KBM-7 (cell line): ENCODE measurements at places on chromosomes 7 and 10.

DNA sequence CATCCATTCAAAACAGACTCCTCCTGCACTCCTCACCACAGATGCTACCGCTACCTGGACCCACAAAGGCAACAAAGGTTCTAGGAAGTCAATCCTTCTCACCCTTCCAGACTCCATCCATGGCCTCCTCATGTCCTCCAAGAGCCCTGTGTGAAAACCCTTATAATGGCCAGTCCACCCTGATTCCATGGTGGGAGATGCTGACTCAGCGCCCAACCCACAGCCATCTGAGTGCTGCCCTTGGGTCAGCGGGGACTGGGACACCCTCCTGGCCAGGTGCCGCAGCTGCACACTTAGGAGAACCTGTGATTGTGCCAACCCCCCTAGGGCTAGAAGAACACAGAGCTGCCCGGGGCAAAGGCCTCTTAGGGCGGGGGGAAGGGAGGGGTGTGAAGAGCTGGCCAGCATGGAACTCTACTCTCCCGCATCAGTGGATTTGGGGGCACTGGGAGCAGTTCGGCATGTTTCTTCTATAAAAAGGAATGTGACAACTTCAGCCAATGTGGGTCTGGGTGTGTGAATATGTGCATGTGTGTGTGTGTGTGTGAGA lies 25.4 kb downstream of the TMEM273 start:
- no peak for DNase-seq

- DNase-seq: peak; percentile 9
These were observed 42.8 kb downstream of the CPXM2 start for GRCh38 chr10:123848564-123849457.

DNA sequence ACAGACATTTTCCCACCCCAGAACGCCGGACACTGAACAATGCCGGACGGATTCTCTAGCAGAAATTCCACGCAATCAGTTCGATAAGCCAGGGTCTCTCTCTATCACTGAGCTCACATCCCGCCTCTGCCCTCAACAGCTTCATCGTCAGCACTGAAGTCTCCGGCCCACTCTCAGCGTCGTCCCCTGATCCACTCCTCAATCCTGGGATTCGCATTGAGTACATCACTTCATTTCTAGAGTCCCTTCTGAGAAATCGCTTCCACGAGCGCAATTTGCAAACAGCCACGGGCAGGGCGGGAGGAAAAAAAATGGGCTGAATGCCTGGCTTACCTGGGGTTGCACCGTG lies 365 bp downstream of the YME1L1 start:
- DNase-seq: no peak

DNA sequence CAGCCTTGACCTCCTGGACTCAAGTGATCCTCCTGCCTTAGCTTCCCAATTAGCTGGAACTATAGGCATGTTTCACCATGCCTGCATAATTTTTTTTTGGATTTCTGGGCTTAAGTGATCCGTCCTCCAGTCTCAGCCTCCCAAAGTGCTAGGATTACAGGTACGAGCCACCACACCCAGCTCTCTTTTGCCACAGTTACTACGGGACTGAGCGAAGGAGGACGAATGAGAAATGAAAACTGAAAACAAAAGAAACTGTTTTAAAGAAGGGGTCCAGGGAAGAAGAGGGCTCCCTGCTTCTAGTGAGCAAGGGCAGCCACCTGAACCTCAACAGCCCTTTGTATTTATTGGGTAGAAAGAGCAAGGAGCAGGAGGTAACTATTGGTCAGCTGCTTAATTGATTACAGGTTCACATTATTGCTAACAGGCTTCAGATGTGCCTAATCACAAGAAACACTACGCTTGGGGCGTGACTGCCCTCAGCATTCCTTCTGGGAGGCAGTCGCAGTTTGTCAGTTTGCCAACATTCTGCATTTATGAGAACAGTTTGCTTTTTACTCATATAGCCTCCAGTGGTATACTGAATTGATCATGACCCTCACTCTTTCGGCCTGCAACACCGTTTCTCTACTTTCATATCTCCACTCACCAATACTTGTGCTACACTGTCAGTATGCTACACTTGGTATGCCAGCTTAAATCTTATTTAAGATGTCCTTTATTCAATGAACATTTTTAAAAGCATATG lies 676.8 kb downstream of the DNAJB9 start:
- DNase-seq: no peak

- DNase-seq: no peak
These were observed 230.7 kb upstream of the CACNA2D1 start for GRCh38 chr7:82674268-82674667.

DNA sequence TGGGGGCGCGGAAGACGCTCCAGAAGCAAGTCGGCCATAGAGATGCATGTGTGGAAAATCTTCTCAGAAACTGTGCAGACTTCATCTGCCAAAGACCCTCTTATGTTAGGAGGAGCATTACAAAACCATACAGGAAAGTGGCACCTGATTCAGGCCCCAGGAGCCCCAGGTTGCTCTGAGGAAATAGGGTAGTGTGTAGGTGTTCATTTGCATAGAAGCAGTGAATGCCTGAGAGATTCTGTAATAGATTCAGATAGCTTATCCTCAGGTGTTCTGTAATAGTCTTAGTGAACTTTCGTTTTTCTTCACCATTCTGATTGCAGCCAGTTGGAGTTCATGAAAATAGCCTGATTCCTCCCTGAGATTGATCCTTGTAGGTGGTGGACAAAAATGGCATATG lies 106.4 kb upstream of the GJD4 start:
- DNase-seq: no peak

GRCh38 chr7:158272091-158272490 lies 315.5 kb downstream of the PTPRN2 start:
- no peak for DNase-seq

DNA sequence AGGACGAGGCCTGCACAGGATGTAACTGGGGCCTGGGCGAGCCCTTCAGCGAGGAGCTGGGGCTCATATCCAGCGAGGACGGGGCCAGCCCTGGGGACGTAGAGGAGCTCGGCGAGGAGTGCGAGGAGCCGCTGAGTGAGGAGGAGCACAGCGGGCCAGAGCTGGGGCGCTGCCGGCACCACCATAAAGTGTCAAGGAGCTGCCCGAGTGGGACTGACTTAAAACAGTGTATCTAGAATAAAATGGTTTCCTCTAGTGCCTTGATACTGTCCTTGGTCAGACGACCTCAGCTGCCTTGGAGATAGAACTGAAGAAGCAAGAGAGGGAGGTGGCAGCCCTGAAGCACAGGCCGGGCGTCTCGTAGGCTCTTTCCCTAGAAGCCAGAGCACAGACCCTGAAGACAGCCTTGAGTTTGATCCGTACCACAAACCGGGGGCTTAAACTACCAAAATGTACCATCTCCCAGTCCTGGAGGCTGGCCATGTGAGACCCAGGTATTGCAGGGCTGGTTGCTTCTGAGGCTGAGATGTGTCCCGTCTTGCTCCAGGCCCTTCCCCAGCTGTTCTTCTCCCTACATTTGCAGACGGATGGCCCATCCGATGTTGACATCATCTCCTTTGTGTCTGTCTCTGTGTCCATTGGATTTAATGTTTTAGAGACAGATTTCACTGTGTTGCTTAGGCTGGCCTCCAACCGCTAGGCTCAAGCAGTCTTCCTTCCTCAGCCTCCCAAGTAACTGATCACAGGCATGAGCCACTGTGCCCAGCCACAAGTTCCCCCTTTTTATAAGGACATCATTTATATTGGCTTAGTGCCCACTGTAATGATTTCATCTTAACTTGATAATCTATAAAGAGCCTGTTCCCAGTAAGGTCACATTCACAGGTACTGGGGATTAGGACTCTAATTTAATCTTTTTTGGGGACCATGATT lies 35.8 kb downstream of the DNAJB6 start:
- peak; percentile 28 for DNase-seq

DNA sequence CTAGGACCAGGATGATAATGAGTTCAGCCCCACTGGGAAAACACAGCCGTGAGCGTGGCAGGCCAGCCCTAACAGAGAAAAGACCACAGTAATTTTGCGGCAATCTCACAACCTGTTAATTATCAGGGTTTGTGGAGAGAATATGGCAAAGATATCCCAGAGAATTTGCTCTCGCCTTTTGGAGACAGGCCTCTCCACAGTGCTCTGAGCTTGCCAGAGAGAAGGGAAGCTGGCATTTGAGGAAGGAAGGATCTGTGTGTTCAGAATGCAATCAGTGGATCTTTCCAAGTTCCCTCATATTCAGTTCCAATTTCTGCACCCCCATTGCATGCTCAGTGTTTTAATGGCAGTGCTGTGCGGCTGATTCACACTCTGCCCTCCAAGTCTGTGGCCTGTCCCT lies 60.2 kb downstream of the PLPP4 start:
- DNase-seq: no peak

DNA sequence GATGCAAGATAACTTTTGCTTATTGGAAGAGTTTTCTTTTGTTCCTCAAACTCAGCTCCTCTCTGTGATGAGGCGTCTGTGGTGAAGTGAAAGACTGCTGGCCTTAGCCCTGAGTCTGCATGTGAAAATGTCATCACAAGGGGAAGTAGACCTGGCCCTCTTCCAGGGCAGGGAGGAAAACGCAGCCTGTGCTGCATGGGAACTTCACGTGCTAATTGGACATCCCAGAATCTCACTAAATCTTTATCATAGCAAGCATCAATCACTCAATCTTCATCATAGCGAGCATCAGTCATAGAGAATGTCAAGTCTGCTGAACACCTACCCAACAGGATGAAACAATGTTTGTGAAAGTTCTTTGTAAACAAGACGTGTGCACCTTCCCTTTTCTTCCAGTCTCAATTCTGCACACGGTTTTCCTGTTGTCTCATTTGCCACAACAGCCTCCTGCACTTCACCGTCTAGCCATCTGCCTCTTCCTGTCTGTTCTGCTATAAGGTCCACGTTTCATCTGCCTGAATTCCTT lies 314.6 kb downstream of the FRMD4A start:
- peak; percentile 7 for DNase-seq

DNA sequence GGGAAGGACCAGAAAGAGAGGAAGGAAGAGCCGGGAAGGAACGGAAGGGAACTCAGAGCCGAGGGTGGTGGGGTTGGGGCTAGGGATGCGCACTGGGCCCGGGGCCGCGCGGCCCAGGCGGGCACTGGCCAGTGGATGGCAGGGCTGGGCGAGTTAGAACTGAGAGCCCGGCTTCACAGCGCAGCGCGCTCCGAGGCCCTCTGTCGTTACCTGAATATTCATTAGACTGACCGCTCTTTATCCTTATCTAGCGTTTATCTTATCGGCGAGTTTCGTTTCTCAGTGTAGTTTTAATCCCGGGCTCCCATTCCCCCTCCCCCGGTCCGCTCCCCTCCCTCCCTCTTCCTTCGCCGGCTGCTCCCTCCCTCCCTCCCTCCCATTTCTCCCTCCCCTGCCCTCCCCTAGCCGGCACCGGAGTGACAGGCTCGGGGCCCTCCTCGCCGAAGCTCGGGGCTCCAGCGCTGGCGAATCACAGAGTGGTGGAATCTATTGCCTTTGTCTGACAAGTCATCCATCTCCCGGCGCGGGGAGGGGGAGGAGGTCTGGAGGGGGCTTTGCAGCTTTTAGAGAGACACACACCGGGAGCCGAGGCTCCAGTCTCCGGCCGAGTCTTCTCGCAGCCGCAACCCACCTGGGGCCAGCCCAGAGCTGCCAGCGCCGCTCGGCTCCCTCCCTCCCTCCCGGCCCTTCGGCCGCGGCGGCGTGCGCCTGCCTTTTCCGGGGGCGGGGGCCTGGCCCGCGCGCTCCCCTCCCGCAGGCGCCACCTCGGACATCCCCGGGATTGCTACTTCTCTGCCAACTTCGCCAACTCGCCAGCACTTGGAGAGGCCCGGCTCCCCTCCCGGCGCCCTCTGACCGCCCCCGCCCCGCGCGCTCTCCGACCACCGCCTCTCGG lies at the start of gene PAX2:
Gene PAX2 (plus strand): TSS at position 596 of the 895 bp plus-strand sequence. CDS start 679 bp downstream, outside the sequence.
- no peak for DNase-seq
